ENCODE measurements at places on chromosomes 4 and X.

DNA sequence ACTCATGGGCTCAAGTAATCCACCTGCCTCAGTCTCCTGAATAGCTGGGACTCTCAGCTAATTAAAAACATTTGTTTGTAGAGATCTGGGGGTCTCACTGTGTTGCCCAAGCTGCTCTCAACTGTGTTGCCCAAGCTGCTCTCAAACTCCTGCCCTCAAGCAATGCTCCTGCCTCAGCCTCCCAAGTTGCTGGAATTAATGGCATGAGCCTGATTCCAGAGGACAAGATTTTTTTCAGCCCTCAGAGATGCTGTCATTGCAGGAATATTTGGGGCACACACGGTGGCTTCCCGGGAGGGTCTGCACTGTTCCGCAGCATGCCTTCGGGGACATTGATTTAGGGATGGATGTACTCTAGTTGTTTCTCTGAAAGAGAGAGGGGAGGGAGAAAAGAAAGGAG is 49.7 kb downstream of the STK32B start:
- no peak for DNase-seq

- no peak for DNase-seq
These were observed 60.1 kb upstream of the PLAC1 start for GRCh38 chrX:134718105-134718965.

- no peak for DNase-seq
These were observed 8.1 kb upstream of the FGFR3 start for GRCh38 chr4:1784789-1785591.

GRCh38 chr4:122899682-122900081 is 22.7 kb downstream of the NUDT6 start:
- no peak for DNase-seq

Measured in transverse colon (tissue), 4 donors.